ENCODE measurements at places on chromosomes 1 and 21.

GRCh38 chr1:92858564-92859399, 26.9 kb downstream of the RPL5 start:
- DNase-seq: peak; percentile 84

GRCh38 chr1:170660281-170660713, 3.6 kb upstream of the PRRX1 start:
- no peak for DNase-seq

DNA sequence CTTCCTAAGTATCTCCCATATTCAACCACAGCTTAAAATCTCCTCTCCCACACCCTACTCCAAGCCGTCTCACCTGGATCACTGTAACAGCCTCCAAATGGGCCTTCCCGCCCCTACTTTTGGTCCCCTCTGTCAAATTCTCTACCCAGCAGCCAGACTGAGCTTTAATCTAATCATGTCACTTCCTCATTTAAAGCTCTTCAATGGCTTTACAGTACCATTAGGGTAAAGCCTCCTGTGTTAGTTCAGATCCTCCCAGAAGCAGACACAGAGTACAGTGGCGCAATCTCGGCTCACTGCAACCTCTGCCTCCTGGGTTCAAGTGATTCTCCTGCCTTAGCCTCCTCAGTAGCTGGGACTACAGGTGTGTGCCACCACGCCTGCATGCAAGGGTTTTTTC, 46.8 kb upstream of the PSEN2 start:
- DNase-seq: no peak

GRCh38 chr21:24693779-24694178, 913.5 kb downstream of the MRPL39 start:
- no peak for DNase-seq

- DNase-seq: no peak
These were observed 30.9 kb upstream of the SSX2IP start for GRCh38 chr1:84721152-84721551.

DNA sequence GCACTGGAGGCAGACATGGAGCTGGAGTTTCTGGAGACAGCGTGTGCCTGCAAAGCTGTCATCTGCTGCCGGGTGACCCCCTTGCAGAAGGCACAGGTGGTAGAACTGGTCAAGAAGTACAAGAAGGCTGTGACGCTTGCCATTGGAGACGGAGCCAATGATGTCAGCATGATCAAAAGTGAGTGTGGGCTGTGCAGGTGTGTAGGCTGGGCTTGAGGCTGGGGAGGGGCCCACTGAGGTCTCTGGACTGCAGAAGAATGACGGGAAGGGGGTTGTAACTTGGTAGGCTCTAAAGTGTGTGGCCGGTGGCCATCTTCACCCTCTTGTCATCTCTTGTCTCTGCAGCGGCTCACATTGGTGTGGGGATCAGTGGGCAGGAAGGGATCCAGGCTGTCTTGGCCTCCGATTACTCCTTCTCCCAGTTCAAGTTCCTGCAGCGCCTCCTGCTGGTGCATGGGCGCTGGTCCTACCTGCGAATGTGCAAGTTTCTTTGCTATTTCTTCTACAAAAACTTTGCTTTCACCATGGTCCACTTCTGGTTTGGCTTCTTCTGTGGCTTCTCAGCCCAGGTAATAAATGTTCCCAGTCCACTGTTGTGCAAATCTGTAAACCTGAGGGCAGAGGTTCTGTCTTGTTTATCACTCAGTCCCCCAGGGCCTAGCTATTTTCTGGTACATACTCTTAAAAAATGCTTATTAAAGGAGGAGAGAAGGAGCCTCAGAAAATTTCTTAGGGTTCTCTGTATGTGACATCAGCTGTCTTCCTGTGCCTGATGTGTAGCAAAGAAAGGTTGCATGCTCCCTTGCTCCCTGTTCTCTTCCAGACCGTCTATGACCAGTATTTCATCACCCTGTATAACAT, 19.9 kb downstream of the ATP8B2 start:
- no peak for DNase-seq

DNA sequence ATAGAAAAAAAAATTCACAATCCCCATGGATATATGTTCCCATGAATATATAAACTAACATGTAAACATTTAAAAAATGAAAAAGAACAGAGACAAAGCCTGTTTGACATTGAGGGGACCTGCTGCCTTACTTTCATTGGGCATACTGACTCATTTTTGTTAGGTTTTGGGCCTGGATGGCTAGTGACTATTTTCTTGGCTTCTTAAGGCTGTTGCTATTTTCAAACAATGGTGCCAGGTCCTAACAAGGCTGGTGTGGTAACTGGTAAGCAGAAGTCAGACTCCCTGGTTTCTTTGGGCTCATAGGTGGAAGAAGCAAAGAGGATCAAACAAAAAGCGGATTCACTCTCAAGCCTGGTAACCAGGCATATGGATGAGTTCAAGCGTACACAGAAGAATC, 51.0 kb downstream of the LAMC2 start:
- no peak for DNase-seq

- no peak for DNase-seq
These were observed 54.9 kb upstream of the CRB1 start for GRCh38 chr1:197213193-197213592.

GRCh38 chr1:109404838-109405237, 7.1 kb upstream of the SORT1 start:
- DNase-seq: no peak

- no peak for DNase-seq
These were observed 47.0 kb upstream of the SDC3 start for GRCh38 chr1:30955448-30956015.

- no peak for DNase-seq
These were observed 8.8 kb upstream of the IFNLR1 start for GRCh38 chr1:24195874-24196273.

DNA sequence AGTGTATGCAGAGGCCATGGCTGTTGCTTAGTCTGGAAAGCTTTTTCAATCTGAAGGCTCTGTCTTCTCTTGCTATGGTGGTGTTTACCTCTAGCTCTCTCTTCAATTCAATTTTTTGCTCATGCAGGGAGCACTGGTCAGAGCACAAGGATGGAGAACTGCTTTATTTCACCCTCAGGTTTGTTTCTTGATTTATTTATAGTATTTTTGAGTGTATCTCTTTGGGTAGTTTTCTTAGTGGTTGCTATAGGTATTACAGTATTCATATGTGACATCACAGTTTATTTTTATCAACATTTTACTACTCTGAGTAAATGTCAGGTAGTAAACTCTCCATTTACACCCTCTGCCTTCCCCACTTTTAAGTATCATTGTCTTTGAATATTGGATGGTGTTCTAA, 147.9 kb downstream of the RASAL2 start:
- no peak for DNase-seq

- DNase-seq: no peak
These were observed 30.6 kb downstream of the FYB2 start for GRCh38 chr1:56788588-56788987.

DNA sequence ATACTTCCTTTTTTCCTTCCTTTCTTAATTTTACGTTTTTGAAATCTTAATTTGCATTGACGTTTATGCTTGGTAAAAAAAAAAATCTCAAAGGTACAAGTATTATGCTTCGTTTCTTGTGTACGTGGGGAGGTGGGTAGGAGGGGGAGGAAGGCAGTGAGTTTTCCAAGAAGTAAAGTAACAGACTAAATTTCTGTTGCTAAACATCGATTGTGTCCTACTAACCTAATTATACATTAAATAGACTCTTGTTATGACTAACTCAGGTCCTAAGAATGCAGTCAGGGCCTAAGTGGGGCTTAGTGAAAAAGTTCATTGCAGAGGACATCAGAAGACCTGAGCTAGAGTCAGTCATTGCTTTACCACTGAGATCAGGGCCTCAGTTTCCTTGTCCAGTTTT, 17.5 kb downstream of the NEK7 start:
- DNase-seq: no peak

DNA sequence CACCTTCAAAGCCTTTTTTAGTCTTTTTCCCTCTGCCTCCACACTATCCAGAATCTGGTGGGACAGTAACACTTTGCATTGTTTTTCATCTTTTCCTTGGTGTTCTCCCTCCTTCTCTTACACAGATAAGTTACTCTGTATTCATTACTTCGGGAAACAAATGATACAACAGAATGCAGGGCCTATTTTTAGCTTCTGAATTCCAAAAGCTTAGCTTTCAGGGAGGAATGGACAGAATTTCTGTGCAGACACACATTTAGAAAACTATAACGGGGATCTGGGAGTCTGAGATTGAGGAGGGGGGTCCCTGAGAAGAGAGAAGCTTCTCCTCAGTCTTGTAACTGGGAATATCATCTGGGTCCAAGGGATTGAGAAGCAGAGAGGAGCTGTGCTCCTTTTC, 3.5 kb upstream of the STK40 start:
- DNase-seq: no peak

- DNase-seq: no peak
These were observed 25.3 kb downstream of the NADK start for GRCh38 chr1:1752636-1753606.

GRCh38 chr1:11789126-11790067, 16.4 kb downstream of the MTHFR start:
- DNase-seq: no peak

GRCh38 chr1:11280719-11281376, 7.8 kb downstream of the UBIAD1 start:
- no peak for DNase-seq

- no peak for DNase-seq
These were observed 7.1 kb upstream of the NAV1 start for GRCh38 chr1:201531551-201532425.

DNA sequence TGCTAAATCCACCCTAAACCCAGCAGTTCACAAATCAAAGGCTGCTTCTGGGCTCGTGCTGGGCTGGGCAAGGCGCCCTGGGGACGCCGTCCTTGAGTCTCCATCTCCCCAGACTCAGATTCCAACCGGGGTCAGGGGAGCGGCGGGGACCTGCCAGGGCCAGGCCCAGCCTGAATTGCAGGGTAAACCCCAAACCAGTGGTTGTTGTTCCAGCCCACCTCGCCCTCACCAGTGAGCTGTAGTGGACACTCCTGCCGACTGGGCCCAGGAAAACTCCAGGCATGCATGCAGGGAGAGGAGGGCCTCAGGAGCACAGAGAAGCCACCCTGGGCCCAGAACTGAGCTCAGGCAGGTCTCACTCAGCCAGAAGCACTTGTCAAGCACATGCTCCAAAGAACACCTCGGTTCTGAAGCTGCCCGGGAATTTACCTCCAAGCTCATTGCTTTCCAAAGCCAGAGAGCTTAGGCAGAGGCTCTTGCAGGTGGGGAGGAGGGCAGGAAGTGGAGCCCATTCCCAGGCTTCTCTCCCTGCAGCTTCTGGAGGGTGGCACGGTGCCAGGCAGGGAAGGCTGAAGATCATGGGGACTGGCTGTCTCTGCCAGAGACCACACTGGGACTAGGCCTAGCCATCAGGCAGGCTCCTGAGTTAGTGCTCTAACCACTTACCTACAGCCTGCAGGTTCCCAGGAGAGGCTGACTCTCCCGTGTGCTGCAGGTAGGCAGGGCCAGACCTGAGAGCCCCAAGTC, 437.0 kb downstream of the MATN1 start:
- DNase-seq: no peak

GRCh38 chr1:62398377-62398776, 38.5 kb upstream of the USP1 start:
- DNase-seq: no peak

DNA sequence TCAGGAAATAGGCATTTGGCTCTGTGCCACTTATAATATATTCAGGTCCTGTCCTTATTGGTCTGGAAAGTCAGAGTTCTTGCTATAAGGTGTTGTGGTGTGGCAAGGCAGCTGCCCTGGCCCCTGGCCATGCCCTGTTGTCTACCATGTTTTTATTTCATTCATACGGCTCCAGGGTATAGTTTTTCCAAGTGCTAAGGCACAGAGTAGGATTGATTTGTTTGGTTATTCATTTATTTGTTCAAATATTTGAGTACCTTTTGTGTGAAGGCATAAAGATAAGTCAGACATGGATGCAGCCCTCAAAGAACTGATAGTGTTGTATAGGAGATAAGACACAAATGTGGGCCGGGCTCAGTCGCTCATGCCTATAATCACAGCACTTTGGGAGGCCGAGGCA, 10.1 kb downstream of the ZBTB8B start:
- DNase-seq: no peak

DNA sequence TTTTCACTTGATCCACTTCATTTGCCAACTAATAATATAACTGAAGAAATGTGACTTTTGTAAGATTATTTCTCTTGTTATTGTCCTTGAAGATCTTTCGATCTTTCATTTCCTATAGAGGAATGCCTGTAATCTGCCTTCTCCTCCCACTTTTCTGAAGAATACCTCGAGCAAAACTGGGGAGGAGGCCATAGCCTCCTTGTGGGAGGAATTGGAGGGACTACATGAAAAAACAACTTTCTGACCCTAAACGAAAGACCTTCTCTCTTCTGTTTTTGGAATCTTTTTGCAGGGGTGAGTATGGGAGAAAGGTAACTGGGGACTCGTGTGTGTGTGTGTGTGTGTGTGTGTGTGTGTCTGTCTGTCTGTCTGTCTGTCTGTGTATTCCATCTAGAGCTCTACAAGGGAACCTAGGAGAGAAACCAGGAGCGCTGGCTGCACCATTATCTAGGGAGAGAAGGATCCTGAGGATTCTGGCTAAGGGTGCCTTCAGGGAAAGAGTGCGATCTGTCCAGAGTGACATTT, 32.4 kb upstream of the MAB21L3 start:
- no peak for DNase-seq

DNA sequence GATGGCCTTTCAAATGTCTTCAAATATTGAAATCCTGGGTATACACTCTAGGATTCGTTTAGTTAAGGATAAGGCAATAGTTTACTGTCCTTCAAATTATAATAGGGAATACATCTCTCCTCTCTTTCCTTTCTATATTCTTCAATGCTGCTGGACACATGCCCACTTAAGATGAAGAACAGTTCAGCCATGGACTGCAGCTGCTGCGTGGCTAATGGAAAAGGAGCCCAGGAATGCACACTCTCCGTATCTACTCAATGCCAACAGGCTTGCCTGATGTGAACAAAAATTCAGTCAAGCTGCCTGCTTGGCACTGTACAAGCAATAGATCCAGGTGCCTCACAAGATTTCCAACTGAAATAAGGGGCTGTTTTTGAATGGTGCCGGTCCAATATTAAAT, 321.2 kb upstream of the LYPLAL1 start:
- DNase-seq: no peak

DNA sequence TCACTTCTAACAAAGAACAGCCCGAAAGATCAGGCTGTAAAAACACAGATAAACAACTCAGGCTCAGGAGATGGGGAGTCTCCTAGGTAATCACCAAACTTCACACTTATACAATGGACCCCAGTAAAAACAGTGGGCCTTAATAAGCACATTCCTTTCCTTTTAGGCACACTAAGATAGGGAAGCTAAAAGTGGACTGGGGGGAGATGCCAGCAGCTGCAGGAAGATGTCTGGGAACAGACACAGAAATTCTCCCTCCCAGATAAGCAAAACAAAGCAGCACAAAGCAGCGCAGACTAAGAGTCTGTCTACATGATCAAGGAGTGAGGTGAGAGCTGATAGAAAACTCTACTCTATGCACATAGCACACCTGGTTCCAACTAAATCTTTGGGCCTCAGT, 29.0 kb upstream of the CTBS start:
- DNase-seq: no peak

GRCh38 chr1:22983944-22984343, 11.3 kb upstream of the LACTBL1 start:
- DNase-seq: no peak

GRCh38 chr21:25733859-25734653, 648 bp downstream of the ATP5PF start:
- no peak for DNase-seq
